ENCODE measurements at places on chromosomes 5 and 9. TPM values are rescaled to one million over a fixed set of nuclear protein-coding genes. Genes with fewer than 3 reads are reported as not detected.

TSLP gene
- total RNA-seq: 1.2 TPM

POU4F3 gene
- total RNA-seq: 0.32 TPM

FOXD1 gene
- total RNA-seq: 0.63 TPM

INSL6 gene
- not detected for total RNA-seq

RNF224 gene
- total RNA-seq: not detected

WHRN gene
- total RNA-seq: 9.7 TPM

GZMA gene
- 1.8 TPM for total RNA-seq

INIP gene
- total RNA-seq: 11.2 TPM

FGF18 gene
- 7.5 TPM for total RNA-seq

GRCh38 chr5:71740015-71740753, 21.1 kb downstream of the CARTPT start:
- no peak for DNase-seq

DNA sequence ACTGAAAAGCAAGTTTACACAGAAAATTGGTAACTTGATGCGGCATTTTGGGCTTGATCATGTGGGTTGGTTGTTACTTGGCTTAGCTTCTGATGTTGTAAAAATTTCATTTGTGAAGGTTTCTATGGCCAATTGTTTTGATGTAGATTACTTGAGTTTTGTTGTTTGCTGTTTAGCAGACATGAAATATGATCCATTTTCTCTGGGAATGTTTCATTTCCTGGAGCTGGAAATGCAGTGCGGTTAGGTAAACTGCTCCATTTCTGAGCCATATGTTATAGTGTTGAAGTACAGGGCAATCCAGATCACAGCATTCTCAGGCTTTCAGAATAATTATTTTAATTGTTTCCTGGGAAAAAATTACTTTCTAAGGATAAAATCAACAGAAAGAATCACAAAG, 396.9 kb downstream of the ENC1 start:
- no peak for DNase-seq

- no peak for DNase-seq
Measured at GRCh38 chr5:92561411-92561959, 1019.5 kb downstream of the NR2F1-AS1 start.

DNA sequence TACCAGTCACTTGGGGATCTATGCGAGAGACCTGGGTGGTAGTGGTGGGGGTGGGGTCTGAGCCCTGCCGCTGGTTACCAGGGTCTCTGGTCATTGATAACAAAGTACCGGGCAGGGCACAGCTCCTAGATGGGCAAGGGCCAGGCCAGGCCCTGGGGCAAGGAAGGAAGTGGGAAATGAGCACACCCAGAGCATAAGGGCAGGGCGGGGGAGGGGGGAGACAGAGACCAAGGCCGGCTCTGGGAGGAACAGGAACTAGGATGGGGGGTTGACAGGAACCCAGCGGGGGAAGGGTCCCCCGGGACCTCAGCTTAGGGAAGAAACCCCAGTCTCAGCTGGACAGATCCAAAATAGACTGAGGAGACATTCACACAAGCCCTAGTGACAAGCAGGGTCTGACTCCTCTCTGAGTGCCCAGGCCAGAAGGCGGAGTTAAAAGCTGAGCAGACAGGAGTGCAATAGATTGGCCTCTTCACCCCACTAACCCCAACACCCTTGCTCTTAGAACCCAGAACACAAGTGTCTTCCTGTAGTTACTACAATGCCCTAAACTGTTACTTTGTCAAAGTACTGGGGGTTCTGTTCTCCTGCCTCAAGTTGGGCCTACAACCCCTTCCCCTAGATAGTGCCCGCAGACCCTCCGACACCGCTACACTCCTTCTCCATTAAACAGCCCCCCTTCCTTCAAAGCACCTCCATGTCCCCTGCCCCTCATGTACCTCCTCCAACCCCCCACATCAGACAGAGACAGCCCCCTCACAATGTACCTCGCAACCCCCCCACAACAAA, 628 bp downstream of the ATOSB start:
- DNase-seq: peak; percentile 52

GRCh38 chr5:80355686-80356085, 35.9 kb downstream of the SPZ1 start:
- DNase-seq: no peak

DNA sequence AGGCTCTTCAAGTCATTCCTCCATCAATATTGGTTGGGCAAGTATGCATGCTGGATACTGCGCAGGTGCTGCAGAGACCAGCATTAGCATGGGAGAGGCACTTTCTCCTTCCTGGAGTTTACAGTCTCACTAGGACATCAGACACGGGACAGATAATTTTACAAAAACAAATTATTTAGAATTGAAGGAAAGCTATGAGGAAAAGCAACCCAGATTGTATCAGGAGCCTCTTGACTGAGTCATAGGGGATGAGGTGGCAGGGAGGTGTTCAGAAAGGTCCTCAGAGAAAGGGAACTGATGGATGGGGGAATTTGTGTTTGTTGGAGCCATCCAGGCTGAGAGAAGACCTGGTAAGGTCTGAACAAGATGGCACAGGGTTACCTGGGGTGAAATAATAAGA, 24.5 kb upstream of the RAB14 start:
- no peak for DNase-seq

DNA sequence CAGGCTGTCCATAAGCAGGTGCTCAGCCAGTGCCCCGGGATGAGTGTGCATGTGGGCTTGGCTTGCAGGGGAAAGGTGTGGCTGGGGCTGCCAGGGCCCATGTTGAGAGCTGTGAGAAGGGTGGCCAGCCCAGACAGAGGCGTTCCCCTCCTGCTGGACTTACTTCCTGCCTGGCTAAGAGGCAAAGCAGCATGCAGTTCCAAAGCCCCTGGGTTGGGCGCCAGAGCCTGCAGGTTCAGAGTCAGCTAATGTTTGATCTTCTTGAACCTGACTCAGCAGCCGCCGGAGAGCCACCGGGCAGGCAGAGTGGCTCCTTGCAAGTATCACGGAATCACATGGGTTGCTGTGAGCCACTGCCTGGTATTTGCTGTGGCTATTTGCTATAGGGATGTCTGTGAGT, 168.4 kb upstream of the MAP1B start:
- no peak for DNase-seq

DNA sequence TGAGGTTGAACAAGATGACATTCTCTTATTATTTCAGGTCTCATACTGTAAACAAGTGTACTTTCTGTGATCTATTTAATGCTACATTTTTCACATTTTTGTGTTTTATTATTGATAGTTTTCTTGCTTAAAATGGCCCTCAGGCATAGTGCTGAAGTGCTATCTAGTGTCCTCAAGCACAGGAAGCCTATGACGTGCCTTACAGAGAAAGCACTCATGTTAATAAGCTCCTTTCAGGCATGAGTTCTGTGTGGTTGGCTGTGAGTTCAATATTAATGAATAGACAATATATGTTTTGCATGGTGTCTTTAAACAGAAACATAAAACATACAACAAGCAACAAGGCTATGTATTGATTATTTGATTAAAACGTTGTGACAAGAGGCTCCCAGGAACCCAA, 450.1 kb downstream of the PLK2 start:
- no peak for DNase-seq

GRCh38 chr5:176438959-176439757, 9.0 kb upstream of the FAF2 start:
- no peak for DNase-seq

GRCh38 chr5:91119981-91120850, 262.9 kb downstream of the ARRDC3 start:
- no peak for DNase-seq

DNA sequence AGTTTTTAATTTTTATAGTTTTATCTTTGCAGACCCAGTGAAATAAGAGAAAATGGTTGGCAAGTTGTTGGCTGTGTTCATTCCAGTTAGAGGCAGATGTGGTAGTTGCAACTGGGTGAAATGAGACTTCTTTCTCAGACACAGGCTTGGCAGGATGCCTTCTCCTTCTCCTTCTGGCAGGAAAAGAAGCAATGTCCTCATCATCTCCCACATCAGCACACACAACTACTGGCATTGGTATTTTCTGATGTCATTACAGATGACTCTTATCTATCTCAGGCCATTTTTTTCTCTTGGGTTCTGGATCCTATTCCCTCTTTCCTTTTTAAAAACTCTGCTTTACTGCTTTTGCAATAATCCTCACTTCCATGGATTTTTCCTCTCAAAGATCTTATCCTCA, 103.3 kb upstream of the EDIL3 start:
- no peak for DNase-seq

GRCh38 chr9:89505911-89506310, 8.0 kb upstream of the SEMA4D start:
- DNase-seq: no peak

- DNase-seq: no peak
Measured at GRCh38 chr9:134691695-134692572, 50.3 kb downstream of the COL5A1 start.

DNA sequence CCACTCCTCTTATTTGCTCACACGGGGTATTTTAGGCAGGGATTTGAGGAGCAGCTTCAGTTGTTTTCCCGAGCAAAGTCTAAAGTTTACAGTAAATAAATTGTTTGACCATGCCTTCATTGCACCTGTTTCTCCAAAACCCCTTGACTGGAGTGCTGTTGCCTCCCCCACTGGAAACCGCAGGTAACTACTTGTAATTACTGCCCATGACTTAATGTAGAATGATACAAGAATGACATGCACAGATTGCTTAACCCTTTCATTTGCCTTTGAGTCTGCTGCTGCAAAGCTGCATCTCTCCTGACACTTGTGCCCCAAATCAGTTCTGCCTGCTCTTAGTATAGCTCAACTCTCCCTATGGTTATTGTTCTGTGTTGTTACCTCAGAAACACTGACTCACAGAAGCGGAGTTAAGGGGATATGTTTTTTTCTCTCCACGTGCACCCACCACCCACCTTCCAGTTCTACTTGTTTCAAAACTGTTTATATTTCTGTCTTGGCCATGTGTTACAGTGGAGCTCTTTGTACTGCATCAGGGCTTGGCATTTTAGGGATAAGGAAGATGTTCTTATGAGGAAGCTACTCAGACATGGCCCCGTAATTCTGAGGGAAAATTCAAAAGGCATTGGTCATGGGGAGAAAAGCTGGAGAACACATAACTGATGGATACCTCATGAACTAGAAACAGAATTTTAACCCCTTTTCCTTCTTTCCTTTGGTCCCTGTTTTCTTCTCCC, 2.3 kb downstream of the ADRB2 start:
- DNase-seq: no peak

DNA sequence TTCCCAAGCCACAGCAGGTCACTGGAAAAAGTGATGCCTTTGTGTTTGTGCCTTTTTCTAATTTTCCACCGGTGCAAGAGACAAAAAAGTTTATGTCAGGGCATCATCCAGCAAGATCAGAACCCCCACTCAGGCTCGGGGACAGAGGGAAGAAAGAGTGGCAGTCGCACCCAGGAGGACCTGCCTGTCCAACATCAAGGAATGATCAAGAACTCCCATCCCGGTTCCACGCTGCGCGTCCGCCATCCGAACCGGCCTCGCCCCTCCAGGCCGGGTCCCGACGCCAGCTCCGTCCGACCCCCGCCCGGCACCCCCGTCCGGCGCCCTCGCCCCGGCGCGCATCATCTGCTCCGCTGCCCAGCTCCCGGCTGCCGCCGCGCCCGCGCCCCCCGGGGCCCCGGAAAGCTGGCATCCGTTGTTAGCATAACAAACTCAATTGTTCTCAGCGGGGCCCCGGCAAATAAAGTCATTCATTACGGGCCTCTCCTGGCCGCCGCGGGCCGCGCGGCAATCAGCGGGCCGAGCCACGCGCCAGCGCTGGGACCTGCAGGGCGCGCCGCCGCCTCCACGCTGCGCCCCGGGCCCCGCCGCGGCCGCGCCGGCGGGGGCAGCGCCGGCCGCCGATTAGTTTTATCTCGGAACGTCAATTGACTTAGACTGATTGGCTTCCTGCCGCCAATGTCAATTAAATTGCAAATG, 48.1 kb downstream of the PAX5 start:
- no peak for DNase-seq

GRCh38 chr5:39231705-39232525, 12.6 kb upstream of the FYB1 start:
- DNase-seq: no peak

- DNase-seq: no peak
Measured at GRCh38 chr9:131278702-131279111, 2.4 kb upstream of the FAM78A start.

- no peak for DNase-seq
Measured at GRCh38 chr5:127820910-127821553, 117.8 kb downstream of the CCDC192 start.

- DNase-seq: no peak
Measured at GRCh38 chr5:53438486-53439472, 41.6 kb upstream of the FST start.

GRCh38 chr9:122207096-122207495, 21.7 kb downstream of the LHX6 start:
- no peak for DNase-seq

GRCh38 chr5:164472165-164472564, 966.7 kb downstream of the MAT2B start:
- no peak for DNase-seq

DNA sequence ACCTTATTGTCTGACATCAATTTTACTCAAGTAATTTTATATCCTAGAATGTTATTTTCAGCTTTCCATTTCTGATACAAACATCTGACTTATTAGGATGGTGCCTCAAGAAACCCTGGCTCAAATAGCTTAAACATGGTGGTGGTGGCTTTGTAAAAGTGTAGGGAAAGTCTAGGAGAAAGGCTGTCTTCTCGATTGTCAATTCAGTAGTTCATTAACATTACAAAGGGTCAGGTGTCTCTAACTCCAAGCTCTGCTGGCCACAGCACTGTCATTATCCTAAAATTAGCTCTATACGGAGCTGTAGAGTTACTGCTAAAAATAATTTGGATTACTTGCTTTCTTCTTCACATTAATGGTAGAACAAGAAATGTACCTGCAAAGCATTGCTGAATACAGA, 1360.1 kb upstream of the CDH6 start:
- no peak for DNase-seq

DNA sequence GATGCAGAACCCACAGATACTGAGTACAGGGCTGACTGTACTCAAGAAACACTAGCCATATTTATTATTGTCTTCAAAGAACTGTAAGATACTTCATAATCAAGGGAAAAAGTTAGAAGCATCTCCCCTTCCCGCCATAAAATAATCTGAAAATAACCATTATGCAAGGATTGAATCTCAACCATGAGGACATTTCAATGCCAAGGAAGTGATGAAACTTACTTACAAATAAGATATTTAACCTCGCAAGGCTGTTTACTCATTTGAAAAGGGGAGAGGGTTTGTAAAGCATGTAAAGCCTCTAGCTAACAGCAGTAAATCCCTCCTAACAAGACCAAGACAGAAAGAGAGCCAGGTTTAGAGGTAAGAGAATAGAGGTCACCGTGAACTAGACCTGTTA, 6.3 kb downstream of the MYO10 start:
- no peak for DNase-seq

DNA sequence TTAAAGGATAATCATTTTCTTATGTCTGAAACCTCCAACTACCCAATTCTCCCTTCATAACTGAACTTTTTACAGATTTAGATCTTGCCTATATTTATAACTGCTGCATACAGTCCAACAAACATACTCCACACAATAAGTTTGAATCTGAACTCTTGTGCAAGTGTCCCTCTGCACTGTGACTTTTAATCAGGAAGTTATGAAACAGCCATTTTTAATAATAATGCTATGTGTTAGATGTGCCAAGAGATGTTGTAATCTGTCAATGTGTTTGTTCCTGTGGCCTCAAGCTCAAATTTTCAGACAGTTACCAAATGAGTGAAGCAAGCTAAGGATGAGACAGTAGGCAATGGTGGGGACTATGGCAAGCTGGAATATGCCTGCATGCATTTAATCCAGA, 57.6 kb upstream of the MTAP start:
- no peak for DNase-seq
